Right ventricle myocardium inferior (tissue), 1 donor: ENCODE measurements at places on chromosomes 12 and 14. TPM values are rescaled to one million over a fixed set of nuclear protein-coding genes. Genes with fewer than 3 reads are reported as not detected.

Gene SIX1
- not detected for total RNA-seq

Gene SYNE3
- total RNA-seq, result 16.5 TPM

GRCh38 chr14:105733081-105734065 lies 207.0 kb downstream of the TMEM121 start:
- no peak for DNase-seq

- DNase-seq, result no peak
Observed at GRCh38 chr14:99566390-99567354, 37.3 kb downstream of the CCDC85C start.

- DNase-seq, result no peak
Observed at GRCh38 chr12:98509063-98509462, 6.3 kb upstream of the TMPO start.

Gene FZD10
- not detected for total RNA-seq

GRCh38 chr12:1003600-1004271 lies 12.7 kb downstream of the ERC1 start:
- no peak for DNase-seq

DNA sequence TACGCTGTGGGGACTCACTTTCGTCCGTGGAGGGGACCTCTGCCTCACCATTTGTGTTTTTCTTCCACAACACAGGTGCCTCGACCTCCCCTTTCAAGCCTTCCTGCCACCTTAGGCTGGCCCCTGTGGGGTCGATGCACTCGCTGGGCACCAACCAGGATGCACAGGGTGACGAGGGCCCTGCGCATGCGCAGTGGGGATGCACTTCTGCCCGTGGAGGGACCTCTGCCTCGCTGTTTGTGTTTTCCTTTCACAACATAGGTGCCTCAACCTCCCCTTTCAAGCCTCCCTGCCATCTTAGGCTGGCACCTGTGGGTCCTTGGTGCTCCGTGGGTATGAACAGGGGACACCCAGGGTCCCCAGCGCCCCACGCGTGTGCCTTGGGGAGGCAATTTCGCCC lies 356.8 kb downstream of the ALG10 start:
- no peak for DNase-seq

Gene EXD2
- 17.0 TPM for total RNA-seq

DNA sequence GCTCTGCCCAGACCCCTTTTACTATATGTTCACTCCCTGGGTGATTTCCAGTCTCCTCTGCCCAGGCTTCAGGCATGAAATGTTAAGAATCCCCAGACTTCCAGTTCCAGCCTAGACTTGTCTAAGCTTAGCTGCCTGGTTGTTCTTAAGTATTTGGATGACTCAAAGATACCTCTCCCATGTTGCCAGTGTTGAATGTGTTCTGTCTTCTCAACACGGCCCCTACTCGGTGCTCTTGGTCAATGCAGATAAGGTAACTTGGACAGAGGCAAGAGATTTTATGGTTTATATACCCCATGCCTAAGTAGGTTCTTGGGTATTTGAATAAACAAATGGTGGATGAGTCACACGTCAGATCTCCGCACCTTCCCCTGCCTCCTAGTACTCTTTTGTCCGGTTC lies 13.6 kb downstream of the PIWIL1 start:
- DNase-seq, result no peak

GRCh38 chr12:30847259-30847658 lies 79.3 kb upstream of the TSPAN11 start:
- no peak for DNase-seq

GRCh38 chr14:77622366-77622961 lies 6.0 kb upstream of the SPTLC2 start:
- no peak for DNase-seq

- no peak for DNase-seq
Observed at GRCh38 chr14:74333909-74334308, 14.4 kb upstream of the VRTN start.

DNA sequence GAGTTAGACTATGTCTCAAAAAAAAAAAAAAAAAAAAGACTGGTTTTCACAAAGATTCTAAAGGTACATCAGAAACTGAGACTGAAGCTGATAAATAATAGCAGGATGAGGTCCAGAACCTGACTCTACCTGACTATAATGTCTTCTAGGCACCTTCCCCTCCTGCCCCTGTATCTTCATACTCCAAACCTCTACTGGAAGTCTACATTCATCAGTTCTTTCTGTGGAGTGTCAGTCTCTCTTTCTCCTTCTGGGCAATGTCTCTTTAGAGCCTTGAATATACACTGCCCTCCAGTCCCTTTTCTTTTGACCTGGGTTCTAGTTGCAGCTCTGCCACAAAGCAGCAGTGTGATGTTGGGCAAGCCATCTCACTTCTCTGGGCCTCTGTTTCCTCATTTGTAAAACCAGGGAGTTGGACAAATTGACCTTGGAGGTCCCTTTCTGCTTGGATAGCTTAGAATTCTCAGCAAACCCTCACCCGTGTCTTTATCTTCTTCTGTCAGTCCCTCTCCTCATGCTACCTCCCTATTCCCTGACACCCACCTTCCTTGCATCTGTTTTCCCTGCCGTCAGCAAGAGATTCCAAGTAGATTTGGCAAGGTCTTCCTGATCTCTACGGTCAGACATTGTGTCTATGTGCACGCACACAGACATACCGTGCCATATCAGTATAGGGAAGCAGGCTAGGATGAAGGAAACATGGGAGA lies 4.3 kb downstream of the NFE2 start:
- DNase-seq, result no peak

DNA sequence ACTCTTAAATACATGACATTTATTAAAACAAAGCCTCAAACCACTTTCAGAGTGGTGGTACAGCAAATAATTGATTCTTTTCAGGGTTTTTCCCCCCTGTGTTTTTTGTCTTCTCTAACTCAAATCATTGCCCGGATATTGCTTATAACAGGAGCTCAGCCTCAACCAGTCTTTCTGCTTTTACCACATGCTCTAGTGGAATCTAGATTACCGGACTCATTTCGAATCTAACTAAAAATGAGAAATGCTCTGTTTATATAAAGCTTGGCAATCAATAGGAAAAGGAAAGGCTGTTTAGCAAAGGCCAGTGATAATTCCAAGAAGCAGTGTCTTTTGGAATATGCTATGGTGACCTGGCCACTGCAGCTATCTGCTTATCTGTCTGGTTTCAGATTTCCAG lies 161.5 kb downstream of the ETV6 start:
- DNase-seq, result no peak

- DNase-seq, result no peak
Observed at GRCh38 chr12:15208871-15209656, 12.2 kb downstream of the RERG start.

DNA sequence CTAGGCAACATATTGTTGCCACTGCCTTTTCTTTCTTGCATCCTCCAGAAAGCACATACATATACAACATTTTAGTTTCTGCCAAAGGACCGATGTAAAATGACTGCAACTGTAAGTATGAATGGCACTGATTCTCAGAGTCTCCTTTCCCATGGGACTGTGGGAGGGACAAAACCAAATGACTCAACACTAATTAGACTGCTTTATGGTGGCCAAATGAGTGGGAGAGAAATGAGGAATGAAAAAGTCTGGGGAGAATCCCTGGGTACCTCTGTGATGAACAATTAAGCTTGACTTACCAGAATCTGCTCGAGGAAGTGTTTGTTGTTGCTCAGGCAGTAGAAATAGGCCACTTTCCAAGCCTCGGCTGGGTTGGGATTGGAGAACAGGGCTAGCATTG lies 10.1 kb downstream of the ZFYVE26 start:
- DNase-seq, result no peak

Gene ERC1
- 43.1 TPM for total RNA-seq

- no peak for DNase-seq
Observed at GRCh38 chr12:94143951-94144350, 4.4 kb upstream of the PLXNC1 start.

DNA sequence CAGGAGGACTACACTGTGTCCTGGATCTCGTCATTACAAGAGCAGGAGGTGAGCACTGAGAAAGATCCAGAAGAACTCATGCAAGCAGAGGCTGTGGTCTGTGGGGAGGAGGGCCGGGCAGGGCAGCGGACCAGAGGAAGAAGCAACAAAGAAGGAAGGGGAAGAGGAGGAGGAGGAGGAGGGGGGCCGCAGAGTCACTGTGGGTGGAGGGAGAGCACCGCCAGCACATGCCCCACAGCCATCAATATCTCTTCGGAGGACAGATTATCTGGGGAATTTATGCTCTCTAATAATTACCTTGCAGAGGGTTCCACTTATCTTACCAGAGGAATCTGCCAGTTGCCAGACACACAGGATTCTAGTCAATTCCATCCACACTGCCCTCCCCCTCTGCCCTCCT lies 105.6 kb downstream of the DPF3 start:
- no peak for DNase-seq
